ENCODE measurements at places on chromosomes 2 and 18.

DNA sequence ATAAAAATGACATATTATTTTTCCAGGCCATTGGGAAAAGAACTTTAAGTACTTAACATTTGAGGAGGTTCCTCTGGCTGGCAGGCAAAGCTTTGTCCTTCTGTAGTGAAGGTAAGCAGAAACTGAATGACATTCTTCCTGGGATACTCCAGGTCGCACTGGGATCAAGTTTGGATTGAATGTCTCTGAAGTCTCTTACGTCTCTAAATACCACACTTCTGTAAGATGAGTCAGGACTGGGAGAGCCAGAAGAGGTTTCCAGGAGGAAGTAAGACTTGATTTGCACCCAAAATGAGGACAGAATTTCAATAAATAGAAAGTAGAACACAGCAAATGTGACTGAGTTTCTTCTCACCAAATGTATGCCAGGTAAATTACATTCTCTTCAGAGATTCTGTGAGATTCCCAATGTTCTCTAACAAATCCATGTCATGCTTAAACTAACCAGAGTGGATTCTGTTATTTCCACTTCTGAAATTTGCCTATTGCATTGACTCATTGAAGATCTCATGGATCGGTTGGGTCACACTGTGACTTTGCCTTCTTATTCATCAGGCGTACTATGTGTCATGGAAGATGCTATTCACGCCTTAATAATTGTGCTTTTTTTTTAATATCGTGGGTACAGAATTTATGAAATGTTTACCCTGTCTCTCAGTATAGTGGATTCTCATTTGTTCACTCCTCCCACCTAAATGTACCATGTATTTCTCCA is 25.5 kb upstream of the VIT start:
- no peak for DNase-seq

- DNase-seq: no peak
These were observed 69.0 kb downstream of the IL1R2 start for GRCh38 chr2:102060792-102061191.

- DNase-seq: no peak
These were observed 243.4 kb downstream of the IKZF2 start for GRCh38 chr2:212908031-212908430.

- DNase-seq: no peak
These were observed 301.4 kb upstream of the SYT4 start for GRCh38 chr18:43578706-43579105.

GRCh38 chr2:219612577-219613286 is 14.7 kb upstream of the SLC4A3 start:
- DNase-seq: no peak
